Germinal center (tissue), 1 donor: ENCODE measurements at places on chromosomes 5 and 9.
A peak's percentile ranks its signal among the peaks of the same experiment; 100 is the strongest.

DNA sequence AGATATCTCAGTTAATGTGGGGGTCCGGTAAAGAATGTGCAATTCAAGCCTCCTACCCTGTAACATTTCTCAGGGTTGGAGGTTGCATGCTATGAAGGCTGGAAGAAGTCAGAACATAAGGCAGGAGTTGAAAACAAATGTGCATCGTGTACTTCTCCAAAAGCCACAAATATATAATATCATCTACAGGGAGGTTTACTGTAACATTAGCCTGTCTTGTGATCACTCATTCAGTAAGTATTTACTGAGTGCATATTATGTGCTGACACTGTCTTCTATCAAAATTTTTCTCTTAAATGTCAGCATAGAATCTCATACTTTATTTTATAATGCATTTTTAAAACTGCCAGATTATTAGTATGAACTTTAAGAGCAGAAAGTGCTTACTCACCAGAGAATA lies 105.6 kb upstream of the ZNF366 start:
- no peak for DNase-seq

- DNase-seq = no peak
Measured at GRCh38 chr5:54091307-54092130, 218.9 kb downstream of the ARL15 start.

DNA sequence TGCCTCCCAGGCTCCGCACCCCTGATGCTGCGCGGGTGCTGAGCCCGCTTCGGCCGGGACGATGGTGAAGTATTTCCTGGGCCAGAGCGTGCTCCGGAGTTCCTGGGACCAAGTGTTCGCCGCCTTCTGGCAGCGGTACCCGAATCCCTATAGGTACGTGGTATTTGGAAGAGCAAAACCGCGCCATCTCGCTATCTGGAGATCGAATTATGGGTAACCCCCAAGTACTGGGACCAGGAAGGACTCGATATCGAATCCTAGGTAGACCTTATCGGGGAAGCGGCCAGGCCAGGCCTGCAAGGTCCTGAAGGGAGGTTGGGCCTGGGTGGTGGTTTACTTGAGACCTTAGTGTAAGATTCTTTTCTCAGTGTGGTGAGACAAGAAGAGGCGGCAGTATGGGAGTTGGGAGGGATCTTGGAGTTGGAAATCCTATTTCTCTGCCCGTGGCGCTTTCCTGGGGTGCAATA lies 359 bp downstream of the PRELID1 start:
- no peak for DNase-seq

DNA sequence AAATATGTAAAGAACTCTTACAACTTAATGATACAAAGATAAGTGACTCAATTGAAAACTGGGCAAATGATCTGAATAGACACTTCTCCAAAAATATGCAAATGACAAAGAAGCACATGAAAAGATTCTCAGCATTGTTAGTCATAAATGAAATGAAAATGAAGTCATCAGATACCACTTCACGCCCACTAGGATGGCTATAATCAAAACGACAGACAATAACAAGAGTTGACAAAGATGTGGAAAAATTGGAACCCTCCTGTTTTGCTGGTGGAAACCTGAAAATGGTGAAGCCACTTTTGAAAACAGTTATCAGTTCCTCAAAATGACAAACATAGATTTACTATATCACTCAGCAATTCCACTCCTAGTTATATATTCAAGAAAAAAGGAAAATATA lies 7.9 kb upstream of the SYK start:
- no peak for DNase-seq

- DNase-seq = no peak
Measured at GRCh38 chr9:77763566-77763965, 115.4 kb upstream of the GNA14 start.

DNA sequence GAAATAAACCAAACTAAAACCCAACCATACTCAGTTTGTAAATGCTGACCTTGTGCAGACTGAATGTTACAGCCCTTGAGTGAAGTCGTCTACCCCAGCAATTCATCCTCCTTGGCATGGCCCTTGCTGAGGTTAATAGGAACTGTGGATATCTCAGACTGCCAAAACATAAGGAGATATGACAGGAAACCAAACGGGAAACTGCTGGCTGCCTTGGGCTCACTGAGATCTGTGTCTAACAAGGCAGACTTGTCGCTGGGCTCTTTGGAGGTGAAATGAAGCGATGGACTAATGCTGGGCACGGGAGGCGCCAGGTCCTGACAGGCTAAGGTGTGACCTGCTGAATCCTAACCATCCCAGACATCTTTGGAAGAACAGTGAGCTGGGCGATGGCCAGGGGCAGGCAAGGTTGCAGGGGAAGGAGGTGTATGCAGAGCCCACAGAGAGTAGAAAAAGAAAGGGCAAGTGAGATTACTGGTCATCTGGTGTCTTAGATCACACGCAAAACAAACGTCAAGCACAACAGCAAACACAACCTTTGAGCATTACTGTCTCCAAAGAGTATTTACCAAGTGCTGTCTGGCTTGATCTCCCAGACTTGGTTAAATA lies 44.6 kb upstream of the ALDH1A1 start:
- DNase-seq = no peak

DNA sequence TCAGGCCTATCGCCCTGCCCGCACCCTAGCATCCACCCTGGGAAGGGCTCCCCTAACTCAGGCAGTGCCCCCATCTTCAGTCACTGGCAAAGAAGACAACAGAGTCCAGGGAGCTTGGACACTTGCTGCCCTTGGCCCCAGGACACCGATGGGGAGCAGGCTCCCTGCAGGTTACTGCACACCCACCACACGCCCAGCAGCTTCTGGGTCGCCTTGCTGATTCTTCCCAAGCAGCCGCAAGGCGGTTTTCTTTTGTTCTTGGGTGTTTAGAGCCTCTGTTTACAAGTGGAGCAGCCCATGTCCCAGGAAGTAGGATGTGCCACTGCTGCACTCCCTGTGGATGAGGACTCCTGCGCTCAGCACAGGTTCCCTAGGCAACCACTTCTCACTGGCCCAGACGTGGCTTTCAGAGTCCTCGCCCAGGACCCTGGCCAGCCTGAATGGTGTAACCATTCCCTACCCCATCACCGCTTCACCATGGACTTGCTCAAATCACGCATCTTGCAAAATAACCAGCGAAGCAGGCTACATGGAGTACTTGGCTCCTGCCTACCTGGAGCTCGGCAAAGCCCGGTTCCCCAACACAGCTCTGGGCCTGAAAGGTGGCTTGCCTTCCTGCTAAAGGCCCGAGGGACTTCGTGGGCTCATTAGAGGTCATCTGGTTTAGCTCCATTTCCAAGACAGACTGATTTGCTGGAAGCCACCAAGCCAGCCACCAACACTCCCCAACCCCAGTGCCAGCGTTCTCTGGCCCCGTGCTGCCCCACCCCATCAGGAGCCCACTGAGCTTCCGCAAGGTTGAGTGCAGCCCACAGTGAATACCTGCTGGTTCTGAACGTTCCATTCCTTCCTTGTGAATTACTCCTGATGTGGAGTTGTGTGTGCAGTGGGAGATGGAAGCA lies 60.0 kb downstream of the PSMB7 start:
- no peak for DNase-seq

DNA sequence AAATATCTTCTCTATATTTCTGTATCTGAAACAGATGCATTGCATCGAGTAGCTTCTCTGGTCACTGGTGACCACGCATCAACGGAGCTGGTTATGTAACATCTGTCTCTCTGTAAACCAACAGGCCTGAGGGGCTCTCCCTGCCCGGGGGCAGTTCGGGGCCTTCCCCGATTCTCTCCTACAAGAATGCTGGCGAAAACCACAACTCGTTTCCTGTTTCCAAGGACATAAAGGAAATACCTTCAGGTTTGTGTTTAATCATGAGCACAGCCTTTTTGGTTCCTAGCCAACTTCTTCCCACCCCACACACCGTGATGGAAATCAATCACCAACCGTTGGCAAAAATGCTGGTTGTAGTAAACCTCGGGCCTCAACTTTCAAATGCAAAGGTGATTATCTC lies 25.1 kb downstream of the GDNF start:
- no peak for DNase-seq

GRCh38 chr5:119290161-119290569 lies 65.7 kb upstream of the TNFAIP8 start:
- peak; percentile 29 for DNase-seq

DNA sequence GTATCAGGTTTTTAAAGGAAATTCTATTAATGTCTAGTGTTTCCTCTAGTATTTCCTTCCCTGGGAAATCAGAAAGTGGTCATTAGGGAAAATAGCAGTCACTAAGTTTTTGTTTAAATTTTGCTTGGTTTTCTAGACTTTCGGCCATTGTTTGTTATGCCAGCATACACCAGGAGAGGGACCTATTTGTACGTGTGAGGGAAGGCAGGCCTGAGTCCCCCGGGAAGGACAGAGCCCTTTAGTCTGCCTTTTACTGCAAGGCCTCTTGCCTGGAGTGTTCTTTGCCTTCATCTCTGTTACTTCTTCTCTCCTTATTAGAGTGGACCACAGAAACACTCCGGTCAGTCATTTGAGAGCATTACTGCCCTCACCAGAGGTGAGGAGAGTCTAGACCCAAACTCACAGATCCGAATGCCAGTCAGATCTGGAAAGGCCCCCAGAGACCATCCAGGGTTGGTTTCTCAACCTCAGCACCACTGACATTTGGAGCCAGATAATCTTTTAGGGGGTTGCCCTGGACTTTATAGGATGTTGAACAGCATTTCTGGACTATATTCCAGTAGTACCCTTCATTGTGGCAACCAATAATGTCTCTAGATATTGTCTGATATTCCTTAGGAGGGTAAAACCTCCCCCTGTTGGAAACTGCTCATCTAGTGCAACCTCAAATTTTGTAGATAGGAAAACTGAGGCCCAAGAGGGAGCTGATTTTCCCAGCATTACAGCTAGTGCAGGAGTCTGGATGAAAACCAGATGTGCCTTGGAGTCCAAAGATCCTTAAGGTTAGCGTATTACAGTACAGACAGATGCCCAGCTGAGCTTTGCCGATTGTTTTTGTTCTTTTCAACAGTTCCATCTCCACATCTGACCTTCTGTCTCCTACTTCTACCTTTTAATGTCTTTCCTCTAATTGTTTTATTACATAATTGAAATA lies 93.0 kb upstream of the NIPAL4 start:
- no peak for DNase-seq

- peak; percentile 62 for DNase-seq
Measured at GRCh38 chr5:125412561-125413495, 666.4 kb upstream of the ZNF608 start.

GRCh38 chr9:132572921-132573320 lies 9.5 kb upstream of the BARHL1 start:
- DNase-seq = no peak

DNA sequence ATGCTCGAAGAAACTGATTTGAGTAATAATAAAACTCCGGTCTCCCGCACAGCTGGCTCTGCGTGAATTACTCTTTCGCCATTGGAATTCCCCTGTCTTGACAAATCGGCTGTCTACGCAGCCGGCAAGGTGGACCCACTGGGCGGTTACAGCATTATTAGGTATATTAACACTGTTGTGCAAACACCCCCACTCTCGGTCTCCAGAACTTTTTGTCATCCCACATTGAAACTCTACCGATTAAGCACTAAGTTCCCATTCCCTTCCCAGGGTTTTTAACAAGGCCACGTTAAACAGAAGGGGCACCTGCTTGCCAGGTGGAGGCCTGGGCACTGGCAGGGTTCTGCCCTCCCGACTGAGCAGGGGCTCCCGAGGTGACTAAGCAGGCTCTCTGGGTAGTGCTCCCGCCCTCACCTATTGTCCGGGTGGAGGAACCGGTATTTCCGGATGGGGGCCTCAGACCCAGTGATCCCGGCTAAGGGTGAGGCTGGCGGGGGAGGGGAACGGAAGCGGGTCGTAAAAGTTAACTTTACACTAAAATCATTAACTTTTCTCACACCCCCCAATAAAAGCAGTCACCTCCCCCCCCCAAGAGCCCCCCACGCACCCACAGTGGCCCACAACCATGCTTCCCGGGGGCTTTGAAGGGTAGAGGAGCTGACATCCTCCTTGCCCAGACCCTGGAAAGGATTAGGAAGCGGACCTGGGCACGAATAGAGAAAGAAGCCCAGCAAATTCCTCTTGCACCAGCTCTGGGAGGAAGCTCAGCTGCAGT lies 53.5 kb upstream of the TJP2 start:
- DNase-seq = peak; percentile 41

GRCh38 chr9:118170032-118170955 lies 466.1 kb downstream of the TLR4 start:
- no peak for DNase-seq

DNA sequence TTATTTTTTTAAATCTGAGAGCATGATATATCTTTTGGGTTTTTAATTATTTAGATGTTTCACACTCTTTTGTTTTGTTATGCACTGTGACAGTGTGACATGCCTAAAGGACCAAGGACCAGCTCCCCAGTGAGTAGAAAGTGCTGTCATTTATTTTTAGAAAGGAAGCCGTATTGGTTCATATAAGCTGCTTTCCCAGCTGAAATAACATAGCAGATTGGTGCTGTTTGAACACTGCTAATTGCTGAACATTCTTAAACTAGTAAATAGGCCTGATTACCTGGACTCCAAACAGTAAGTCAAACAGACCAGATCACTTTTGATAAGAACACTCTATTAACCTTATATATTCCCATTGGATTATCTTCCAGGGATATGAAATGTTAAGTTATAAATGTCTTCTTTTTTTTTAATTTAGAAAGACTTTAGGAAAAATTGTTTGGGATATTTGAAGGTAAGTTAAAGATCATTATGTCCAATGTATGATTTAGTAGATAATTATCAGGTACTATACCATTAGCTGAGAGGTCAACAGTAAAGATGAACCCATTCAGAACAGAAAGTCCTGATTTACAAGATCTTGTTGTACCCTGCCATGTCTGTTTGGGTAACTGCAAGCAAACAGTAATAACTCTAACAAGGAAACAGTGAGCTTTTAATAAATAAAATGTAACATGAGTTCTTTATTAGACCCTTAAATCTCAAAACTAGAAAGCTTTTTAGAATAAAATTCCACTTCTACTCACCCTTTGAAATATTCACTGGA lies 27.8 kb upstream of the ELL2 start:
- no peak for DNase-seq

DNA sequence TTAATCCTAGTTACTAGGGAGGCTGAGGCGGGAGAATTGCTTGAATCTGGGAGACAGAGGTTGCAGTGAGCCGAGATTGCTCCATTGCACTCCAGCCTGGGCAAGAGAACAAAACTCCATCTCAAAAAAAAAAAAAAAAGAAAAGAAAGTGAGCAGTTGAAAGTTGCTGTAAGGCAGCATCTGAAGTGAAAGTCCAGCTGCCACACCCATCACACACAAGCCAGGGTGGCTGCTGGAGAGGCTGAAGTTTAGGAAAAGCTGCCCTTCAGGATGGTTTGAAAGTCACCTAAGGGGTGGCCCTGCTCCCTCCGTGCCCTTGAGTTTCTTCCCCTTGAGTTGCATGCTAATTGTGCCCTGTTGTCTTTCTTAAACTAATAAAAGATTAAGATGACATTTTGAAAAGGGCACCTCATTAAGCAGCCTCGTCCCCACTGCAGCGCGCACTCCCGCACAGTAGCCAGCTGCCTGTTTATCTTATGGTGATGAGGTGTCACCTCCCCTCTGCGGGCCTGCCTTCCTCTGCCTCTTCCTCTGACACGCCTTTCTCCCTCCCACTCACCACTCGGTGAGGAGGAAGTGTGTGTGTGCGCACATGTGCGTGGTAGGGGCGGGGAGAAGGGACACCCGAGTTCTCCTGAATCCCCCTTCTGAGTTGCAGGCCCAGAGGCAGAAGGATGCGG lies 104.2 kb upstream of the PANK3 start:
- DNase-seq = no peak
